ENCODE measurements at places on chromosomes 2 and 18.

GRCh38 chr18:44507729-44508325 lies 172.9 kb upstream of the SETBP1 start:
- no peak for DNase-seq

GRCh38 chr2:40036241-40036640 lies 257.2 kb upstream of the THUMPD2 start:
- DNase-seq: no peak

DNA sequence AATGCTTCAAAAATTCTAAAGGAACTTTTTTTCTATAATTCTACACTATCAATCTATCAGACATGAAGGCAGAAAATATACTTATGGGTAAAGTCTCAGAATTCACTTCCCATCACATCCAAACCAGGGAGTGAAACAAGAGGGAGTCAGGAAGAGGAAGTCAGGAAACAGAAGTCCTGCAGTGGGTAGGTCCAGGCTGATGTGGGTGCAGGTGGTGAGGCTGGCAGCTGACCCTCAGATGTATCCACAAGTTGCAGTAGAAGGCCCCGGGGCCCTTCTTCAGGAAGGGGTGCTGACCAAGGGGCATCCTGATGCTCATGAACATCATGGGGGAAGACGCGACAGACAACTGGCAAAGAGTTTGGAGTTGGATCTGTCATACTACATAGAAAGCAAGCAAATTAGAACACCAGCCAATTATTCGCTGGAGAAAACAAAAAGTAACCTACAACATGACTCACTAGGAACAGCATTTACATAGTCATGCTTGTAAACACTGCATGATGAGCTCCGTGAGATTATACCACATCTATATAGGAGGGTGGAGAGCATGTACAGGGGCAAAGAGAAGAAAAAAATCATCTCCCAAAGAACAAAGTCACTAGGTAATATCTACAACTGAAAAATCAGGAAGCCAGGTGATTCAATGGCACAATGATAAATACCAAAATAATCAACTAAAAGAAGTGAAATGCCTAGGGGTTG lies 4.2 kb downstream of the UXS1 start:
- DNase-seq: no peak

GRCh38 chr2:105781274-105781978 lies 36.7 kb downstream of the NCK2 start:
- no peak for DNase-seq

DNA sequence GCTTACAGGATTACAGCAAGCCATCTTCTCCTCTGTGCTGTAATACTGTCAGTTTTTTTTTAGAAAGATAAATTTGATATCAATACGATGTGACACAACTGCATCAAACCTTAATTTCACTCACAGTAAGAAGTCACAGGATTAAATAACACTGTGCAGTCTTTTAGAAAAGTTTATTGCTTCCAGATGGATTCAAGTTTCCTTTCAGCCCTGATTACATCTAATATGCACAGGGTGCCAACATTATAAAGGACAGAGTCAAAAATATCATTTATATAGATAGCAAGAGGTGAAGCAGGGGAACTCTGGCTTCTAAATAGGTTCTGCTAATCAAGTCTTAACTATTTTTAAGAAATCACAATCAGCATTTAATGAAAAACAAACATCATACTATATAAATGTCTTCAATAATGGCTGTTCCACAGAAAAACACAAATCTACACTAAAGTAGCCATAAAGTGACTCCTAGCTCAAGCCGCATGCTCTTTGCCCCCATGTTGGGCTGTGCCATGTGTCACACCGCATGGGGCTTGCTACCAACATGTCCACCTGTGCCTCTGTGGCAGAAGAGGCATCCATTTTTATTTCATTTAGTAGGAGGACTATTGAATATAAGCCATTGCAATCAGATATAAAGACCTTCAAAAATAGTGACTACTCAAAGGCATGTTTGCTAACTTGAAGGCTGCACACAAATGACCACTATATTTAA lies 35.0 kb downstream of the CERKL start:
- no peak for DNase-seq

- no peak for DNase-seq
Measured at GRCh38 chr2:80169811-80170594, 134.5 kb downstream of the LRRTM1 start.

DNA sequence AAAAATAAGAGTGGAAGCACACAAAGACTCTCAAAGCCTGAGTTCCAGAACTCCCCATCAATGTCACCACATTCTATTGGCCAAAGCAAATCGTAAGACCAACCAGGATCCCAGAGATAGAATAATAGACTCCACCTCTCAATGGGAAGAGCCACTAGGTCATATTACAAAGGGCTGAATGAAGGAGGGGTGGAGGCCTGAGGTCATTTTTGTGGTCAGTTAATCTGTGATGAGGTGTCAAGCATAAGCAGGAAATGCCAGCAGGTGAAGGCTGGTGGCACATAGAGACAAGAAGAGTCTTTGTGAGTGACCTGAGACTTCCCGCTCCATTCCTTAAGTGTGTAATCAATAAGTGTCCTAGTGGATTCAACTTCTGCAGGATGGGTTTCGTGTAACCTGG lies 144.3 kb downstream of the TFCP2L1 start:
- no peak for DNase-seq

DNA sequence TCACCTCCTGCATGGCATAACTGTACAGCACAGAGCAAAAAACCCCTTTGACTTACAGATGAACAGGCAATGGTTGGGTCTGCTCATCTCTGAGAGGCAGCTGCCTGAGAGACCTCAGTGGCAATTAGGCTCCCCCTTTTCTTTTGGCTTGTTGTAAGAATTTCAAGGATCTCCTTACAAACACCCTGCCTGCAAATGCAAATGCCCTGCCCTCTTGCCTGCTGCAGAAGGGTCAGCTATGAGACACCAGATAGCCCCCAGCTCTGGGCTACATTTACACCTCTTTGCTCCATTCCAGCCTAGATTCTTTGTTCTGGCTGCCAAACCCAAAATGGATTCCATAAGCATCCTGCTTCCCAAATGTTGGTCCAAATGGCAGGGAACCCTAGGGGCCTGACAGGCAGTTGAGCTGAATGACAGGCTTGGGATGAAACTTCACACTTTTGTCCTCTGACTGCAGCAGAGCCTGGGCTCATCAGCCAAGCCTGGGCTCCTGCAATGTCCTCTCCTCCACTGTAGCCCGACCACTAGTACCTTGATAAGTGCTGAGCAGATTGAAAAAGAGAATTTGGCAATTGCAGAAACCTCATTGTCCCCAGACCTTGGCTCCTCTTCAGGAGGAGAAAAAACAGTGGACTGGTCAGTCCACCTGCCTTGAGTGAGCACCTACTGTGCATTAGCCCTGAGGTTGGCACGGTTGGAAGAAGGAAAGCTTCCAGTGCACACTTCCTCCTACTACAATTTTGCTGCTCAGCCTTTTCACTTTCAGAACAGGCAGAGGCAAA lies 678.3 kb downstream of the BCL11A start:
- DNase-seq: no peak

DNA sequence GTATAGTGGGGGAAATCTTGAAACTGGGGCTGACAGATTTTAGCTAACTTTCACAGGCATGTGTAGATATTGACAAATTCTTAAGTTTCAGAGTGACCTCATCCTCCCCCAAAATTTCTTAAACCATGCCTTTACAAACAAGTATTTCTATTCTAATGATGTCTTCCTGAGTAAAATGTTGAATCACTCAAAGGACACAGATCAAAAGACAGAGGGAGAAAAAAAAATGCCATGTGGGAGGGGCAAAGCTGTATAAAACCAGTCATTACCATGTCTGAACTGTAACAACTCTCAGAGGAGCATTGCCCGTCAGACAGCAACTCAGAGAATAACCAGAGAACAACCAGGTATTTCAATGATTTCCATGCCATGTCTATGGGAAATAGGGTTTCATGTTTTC lies at the start of gene SERPINB2:
TSS of gene SERPINB2 (plus strand) at position 282 of the 400 bp plus-strand sequence. CDS start 3,740 bp downstream, outside the sequence.
- no peak for DNase-seq

GRCh38 chr2:191078165-191078867 lies 64.3 kb upstream of the STAT1 start:
- no peak for DNase-seq

GRCh38 chr2:19504400-19505198 lies 146.2 kb upstream of the OSR1 start:
- DNase-seq: no peak

DNA sequence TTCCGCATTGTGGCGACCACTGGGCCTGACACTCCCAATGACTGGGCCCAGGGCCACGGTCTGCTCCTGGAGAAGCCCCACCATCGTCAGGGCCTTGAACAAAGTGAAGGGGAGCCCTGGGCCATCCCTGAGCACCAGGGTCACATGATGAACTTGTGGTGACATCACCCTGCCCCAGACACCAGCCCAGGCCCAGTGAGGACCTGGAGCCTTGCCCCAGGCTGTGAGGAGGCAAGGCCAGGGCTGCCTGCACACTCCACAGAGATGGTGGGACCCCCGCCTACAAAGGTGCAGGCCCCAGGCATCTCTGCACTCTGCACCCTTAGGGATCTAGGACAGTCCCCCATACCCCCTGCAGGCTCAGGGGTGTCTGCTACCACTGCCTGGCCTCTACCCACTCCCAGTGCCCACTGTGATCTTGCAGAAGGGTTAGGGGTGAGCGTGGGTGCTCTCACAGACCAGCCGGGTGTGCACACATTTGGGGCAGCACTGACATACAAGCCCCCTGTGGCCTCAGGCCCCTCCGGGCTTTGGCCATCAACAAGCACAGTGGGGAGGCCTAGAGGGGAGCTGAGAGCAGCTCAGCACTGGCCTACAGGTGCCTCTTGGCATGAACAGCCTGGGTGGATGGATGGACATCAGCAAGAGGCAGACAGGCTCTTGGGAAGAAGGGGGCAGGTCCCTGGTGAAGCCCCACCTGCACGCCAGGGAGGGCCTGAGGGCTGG lies 624.0 kb upstream of the LRRTM4 start:
- DNase-seq: no peak

DNA sequence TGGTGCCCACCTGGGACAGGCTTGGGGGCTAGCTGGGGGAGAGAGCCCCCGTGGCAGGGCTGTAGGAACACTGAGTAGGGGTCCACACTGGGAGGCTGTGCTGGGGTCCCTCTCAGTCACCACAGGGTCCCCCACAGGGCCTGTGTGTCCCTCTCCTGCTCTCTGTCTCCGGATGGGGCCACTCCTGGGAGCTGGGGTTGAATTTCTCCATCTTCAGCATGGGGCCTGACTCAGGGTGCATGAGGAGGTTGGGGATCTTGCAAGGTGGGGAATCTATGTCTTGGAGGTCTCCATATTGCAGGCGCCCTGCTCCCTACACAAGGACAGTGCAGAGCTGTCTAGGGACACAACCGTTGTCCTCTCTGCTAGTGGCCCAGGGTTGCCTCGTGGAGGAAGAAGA lies 78.7 kb upstream of the HDAC4 start:
- DNase-seq: no peak

DNA sequence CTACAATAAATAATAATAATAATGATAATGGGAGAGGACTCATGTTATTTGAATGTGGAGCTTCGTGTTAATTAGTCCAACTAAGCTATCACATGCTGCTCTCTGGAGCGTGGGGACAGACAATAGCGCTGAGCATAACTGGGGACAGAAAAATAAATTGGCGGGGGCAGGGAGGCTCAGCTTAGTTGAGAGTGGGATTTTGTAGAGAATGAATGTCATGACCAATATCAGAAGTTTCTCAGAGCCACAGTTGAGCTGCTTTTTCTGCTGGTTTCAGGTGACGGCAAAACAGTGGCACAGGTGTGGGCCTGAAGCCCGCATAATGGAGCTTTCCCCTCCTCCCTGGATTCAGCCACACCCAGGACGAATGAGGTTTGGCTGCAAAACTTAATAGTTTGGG lies 111.1 kb upstream of the CAB39 start:
- DNase-seq: no peak

DNA sequence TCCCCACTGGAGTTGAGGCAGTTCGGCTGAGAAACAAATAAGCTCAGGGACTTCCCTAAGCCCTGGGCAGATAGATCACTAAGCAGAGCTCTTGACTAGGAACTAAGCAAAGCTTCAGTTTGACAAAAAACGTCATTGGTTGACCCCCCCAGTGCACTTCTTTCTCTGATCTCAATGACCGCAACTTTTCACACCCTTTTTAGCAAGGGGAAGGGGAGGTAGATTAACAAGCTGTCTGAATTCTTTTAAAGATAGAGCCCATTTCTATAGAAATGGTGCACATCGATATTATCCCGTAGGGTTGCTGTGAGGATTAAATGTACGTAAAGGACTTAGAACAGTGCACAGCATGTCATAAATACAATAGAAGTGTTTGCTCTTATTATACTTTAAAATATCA lies 42.5 kb downstream of the PIEZO2 start:
- no peak for DNase-seq

DNA sequence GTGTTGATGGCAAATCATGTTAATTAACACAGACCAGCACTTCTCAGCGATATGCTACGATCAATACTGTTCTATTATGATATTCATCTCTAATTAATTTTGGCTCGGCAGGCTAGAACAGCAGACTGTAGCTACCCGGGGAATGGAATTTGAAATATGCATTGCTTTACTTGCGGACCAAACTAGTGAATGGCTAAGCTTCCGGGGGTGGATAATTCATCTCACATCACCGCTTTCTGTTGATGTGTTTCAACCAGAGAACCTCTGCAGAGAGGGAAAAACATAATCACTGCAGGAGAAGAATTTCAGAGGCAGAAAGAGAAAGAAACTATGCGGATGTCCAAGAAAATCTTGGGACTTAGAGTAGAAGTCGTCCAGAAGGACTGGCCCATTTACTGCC lies 490.9 kb downstream of the STK39 start:
- peak; percentile 35 for DNase-seq

- peak; percentile 73 for DNase-seq
Measured at GRCh38 chr18:66560094-66560493, 43.8 kb downstream of the CDH19 start.

DNA sequence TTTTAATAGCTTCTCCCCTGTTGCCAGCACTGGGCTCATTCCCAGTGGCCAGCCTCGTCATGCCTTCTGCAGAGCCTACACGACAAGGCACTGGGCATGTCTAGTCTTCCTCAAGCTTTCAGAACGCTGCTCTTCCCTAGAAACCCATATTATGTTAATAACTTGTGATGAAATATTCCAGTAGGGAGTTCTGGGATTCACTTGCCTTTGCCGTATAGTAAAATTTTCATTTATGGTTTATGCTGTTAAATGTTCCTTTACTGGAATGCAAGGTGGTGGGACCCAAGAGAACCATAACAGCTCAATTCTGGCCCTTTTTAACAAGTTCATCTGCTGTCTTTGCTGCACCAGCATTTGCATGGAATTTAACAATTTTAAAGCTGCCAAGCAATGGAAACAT lies 45.5 kb upstream of the SLC14A1 start:
- DNase-seq: no peak

DNA sequence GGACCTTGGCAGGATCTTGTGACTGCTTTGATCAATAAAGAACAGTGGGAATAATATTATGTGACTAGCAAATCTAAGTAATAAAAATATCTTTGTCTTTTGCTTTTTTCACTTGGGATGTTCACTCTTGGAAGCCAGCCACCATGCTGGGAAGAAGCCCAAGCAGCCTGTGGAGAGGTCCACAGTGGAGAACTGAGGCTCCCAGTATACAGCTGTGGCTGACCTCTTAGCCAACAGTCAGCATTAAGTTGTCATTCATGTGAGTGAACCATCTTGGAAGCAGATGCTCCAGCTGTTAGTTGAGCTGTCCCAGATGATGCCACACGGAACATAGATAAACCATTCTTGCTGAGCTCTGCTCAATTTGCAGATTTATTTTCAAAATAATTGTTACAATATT lies 160.0 kb downstream of the OSR1 start:
- no peak for DNase-seq

Measured in HAP-1 (cell line).